ENCODE measurements at places on chromosomes 6 and 20. TPM values are rescaled to one million over a fixed set of nuclear protein-coding genes. Genes with fewer than 3 reads are reported as not detected.

The CALHM5 gene
- 1.3 TPM for total RNA-seq

The FAM110A gene
- 2.3 TPM for total RNA-seq

The SMLR1 gene
- not detected for total RNA-seq

The NT5E gene
- 72.6 TPM for total RNA-seq

The C6orf141 gene
- total RNA-seq = 56.2 TPM

The NOX3 gene
- total RNA-seq = not detected

The ABCC10 gene
- 12.1 TPM for total RNA-seq

The HLA-DQA2 gene
- not detected for total RNA-seq

The HACE1 gene
- 17.0 TPM for total RNA-seq

Measured in dermis lymphatic vessel endothelial cell (primary cell).